COR-L47 (cell line): ENCODE measurements at places on chromosomes 16 and 17.
A peak's percentile ranks its signal among the peaks of the same experiment; 100 is the strongest.

DNA sequence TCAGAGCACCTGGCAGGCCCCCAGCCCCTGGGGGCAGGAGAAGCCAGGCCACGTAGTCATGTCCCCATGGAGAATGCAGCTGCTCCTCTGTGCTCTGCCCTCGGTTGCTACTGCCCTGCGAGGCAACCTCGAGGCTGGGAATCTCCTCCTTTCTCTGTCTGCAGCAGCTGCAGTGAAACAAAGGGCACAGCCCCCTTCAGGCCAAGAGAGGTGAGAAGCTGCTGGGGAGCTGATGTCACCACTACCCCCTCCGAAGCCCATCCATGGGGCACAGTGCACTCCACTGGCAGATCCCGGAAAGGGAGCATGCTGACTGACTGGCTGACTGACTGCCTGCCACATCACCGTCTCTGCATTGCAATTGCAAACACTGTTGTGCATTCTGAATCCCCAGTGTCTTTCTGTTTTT lies 103.7 kb downstream of the GRIN2A start:
- DNase-seq: no peak

GRCh38 chr16:57497121-57497520 lies 10.8 kb upstream of the DOK4 start:
- DNase-seq: no peak

- no peak for DNase-seq
Observed at GRCh38 chr17:34620458-34620857, 41.1 kb downstream of the TMEM132E start.

- peak; percentile 12 for DNase-seq
Observed at GRCh38 chr17:80861418-80861815, 130.2 kb upstream of the CHMP6 start.

- DNase-seq: peak; percentile 81
Observed at GRCh38 chr17:77555741-77556291, 402.7 kb upstream of the TNRC6C start.

GRCh38 chr17:69424287-69425041 lies 10.0 kb downstream of the MAP2K6 start:
- no peak for DNase-seq

- no peak for DNase-seq
Observed at GRCh38 chr17:44053125-44053872, 13.2 kb downstream of the LSM12 start.
